ENCODE measurements at places on chromosomes 12 and 14. TPM values are rescaled to one million over a fixed set of nuclear protein-coding genes. Genes with fewer than 3 reads are reported as not detected.

- no peak for DNase-seq
These were observed 17.4 kb downstream of the BCL2L14 start for GRCh38 chr12:12088147-12088546.

GRCh38 chr12:9752145-9752933 lies 8.4 kb downstream of the CD69 start:
- DNase-seq: no peak

DNA sequence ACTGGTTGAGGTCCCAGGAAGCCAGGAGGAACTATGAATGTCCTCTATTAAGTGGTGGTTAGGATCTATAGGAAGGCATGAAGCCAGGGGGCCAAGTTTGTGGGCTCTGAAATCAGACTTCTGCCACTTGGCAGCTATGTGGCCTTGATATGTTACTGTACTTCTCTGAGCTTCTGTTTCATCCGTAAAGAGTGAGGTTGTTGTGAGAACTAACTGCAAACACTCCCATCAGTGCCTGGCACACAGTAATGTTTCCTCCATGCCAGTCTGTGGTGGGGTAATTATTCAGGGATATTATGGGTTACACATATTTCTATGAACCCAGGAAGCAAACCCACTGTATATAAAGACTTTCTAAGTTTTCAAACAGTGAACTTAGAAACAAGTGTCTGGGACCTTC lies 57.4 kb downstream of the PLXNC1 start:
- no peak for DNase-seq

GRCh38 chr14:51880835-51881580 lies 20.6 kb downstream of the GNG2 start:
- no peak for DNase-seq

- no peak for DNase-seq
These were observed 39.4 kb upstream of the ATXN2 start for GRCh38 chr12:111638556-111638955.

DNA sequence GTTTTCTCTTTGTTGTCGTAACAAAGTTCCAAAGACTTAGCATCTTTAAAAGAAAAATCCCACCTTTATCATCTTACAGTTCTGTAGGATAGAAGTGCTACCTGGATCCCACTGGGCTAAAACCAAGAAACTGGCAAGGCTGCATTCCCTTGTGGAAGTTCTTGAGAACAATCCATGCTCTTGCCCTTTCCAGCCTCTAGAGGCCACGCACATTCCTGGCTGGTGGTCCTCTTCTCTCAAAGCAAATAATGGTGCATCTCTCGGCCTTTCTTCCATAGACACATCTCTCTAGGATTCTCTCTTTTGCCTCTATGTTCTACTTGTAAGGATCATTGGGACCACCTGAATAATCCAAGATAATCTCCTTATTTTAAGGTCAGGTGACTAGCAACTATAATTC lies 8.2 kb upstream of the PAWR start:
- DNase-seq: no peak

GRCh38 chr12:127414636-127415035 lies 852.3 kb upstream of the TMEM132C start:
- DNase-seq: no peak

GRCh38 chr14:90060312-90060964 lies 1.4 kb upstream of the KCNK13 start:
- DNase-seq: peak; percentile 20

DNA sequence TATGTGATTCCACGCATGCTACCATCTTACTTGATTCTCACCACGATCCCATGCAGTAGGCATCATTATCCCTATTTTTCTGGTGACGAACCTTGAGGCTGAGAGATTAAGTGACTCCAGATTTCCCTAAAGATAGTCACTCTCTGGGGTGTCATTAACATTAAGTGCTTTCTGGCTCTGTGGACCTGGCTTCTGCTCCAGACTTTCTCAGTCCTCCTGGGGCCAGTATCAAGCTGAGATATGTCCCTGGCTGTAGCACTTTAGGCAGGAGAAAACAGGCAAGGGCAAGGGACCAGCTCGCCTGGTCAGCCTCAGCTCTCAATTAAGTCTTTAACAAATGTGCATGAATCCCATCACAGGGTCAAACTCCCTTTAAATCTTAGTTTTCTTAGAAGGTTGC lies 38.3 kb upstream of the PRB2 start:
- peak; percentile 47 for DNase-seq

DNA sequence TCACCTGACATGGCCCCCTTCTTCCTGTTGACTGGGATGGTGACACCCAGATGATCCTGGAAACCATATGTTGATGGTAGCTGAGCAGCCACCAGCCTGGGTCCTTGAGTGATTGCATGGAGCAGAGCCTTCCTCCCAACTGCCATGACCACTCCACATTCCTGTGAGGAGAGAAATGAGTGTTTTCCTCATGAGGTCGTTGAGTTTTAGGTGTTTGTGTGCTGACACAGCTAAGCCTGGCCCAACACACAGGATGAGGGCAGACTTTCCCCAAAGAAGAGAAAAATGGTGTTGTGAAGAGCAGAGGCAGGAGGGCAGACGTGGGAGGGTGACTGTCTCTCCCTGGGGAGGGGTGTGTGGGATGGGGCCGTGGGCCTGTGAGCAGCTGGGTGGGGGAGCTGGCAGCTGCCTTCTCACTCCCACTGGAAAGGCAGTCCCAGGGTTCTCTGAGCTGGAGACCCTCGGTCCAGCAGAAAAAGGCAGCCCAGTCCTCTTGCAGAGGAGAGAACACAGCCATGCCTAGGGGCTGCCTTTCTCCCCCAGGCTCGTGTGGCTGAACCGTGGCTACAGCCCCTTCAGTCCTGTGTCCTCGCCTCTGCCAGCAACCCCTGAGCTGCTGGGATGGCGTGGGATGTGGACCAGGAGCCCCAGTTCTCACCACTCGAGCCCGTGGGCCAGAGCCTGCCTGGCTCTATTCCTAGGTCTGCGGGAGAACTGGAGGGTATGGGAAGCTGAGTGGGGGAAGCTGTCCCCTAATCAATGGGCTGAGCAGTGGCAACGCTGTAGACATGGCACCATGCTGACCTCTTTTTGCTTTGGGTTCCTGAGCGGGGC lies 257.0 kb downstream of the ADGRD1 start:
- no peak for DNase-seq

- no peak for DNase-seq
These were observed 72.3 kb downstream of the METTL25 start for GRCh38 chr12:82430541-82431145.

DNA sequence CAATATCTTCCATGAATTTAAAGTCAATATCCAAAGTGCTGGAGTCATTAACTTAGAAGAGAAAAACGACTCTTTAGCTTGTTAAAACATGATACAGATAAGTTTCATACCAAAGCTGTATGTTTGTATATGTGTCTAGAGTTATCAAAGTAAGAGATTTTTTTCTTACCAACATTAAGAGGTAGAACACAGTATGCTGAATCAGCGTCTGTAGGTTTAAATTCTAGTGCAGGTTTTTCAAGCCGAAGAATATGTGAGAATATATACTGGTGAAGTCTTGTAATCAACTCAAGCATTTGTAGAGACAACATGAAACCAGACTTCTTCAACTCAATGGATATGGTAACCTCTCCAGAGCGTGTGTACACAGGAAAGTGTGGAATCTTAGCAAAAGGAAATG lies 49.6 kb downstream of the DICER1 start:
- no peak for DNase-seq

DNA sequence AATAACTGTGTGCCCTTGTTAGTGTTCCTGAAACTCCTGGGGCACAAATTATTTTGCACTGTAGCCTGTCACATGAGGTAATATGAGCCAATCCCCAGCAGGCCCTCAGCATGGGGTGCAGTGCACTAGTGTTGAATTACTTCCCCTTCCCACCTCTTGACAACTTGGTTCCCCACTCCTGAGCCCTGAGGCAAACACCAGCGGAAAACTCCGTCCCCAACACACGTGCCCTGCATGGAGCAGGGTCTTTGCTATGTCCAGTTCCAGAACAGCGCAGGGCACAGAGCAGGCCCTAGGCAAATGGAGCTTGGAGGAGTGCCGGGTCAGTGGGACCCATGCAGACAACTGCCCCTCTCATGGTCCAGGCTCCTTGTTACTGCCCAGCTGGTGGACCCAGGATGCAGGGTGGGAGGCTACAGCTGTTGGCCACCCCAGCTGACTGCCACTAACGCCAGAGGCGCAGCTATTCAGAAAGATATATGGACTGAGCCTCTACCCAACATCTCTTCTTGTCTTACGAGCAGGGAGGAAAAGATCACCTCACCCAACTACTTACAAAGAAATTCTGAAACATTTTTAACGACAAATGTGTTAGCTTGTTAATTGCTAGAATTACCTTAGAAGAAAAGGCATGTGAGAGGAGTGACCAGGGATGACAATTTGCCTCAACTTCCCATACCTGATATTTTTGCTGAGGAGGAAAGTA lies 71.6 kb downstream of the NT5DC3 start:
- DNase-seq: no peak

- DNase-seq: no peak
These were observed 99.8 kb downstream of the PTGER2 start for GRCh38 chr14:52413729-52414408.

DNA sequence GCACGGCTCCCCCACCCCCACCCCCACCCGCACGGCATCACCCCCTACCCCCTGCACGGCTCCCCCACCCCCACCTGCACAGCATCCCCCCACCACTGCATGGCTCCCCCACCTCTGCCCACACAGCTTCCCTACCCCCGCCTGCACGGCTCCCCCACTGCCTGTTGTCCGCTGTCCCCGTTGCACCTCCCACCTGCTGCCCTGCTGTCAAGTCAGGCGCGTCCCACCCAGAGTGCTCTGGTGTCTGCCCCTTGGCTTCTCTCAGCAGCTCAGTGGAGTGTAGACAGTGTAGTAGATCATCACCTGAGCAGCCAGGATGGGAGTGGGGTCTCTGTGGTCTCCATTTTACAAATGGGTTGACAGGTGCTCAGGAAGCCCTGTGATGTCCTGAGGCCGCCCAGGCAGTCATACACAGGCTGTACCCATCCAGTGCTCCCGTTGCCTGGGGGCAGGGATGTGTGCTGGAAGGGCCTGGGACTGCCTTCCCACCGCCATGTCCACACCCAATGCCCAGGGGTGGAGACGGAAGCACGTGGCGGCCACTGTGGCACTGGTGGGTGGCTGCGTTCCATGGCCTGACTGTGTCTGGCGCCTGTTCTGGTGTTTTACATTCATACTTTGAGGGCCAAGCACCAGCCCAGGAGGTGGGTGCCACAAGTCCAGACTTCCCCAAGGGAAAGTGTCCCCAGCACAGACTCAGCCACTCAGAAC lies 32.5 kb downstream of the PACS2 start:
- no peak for DNase-seq

DNA sequence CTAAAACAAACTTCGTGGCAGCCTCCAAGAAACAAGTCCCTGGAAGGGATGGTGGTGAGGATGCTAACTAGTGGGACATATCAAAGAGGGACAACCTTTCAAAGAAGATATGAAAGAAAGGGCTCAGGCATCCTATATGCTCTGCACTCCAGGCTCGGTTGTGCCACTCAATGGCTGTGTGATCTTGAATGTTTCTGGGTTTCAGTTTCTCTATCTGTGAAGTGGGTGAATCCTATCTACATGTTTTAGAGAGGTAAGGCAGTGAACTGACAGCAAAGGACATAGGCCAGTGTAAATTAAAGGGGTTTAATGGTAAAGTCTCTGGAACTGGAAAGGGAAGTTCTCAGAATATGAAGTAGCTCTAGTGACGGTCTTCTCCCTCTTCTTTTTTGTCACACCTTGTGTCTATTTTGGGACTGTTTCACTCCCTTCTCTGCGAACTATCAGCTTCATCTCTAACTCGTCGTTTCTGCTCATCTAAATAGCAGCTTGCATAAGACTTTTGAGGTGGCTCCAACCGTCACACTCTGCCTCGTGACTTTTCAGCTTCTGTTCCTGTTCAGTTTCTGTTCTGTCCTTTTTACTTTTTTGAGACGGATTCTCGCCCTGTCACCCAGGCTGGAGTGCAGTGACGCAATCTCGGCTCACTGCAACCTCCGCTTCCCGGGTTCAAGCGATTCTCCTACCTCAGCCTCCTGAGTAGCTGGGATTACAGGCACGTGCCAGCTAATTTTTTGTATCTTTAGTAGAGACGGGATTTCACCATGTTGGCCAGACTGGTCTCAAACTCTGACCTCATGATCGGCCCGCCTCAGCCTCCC lies 273.6 kb downstream of the SUDS3 start:
- no peak for DNase-seq

GRCh38 chr12:85949253-85949652 lies 75.2 kb downstream of the NTS start:
- DNase-seq: no peak

Gene ADCY6
- 13.4 TPM for total RNA-seq

Gene KRT74
- 0.13 TPM for total RNA-seq

Gene LRCOL1
- total RNA-seq: not detected
